ENCODE measurements at places on chromosomes 4 and X. TPM values are rescaled to one million over a fixed set of nuclear protein-coding genes. Genes with fewer than 3 reads are reported as not detected.

Gene SPARCL1
- 1,766 TPM for total RNA-seq

Gene AWAT1
- total RNA-seq: not detected

DNA sequence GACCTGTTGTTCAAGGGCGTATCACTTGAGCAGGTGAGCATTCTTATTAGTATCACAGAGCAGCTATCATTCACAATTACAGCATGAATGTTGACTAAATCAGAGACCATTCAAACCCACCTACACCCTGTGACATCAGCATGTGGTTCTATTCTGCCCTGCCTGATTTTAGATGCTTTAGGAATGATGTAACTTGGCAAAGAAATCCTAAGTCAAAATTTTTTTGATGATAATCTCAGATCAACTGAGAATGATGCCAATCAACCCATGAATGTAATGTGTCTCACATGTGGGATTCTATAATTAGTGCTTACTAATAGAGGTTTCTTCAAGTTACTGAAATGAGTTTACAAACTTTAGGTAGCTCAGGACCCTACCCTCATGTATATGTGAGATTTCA is 13.4 kb upstream of the CHIC2 start:
- no peak overlapping the region for H3K27ac ChIP-seq
- DNase-seq: no peak
- no peaks in the 10 kb centered on the region for H3K36me3 ChIP-seq
- no peaks in the 10 kb centered on the region for H3K27me3 ChIP-seq
- no peaks in the 10 kb centered on the region for H3K4me1 ChIP-seq
- H3K4me3 ChIP-seq: no peak overlapping the region

DNA sequence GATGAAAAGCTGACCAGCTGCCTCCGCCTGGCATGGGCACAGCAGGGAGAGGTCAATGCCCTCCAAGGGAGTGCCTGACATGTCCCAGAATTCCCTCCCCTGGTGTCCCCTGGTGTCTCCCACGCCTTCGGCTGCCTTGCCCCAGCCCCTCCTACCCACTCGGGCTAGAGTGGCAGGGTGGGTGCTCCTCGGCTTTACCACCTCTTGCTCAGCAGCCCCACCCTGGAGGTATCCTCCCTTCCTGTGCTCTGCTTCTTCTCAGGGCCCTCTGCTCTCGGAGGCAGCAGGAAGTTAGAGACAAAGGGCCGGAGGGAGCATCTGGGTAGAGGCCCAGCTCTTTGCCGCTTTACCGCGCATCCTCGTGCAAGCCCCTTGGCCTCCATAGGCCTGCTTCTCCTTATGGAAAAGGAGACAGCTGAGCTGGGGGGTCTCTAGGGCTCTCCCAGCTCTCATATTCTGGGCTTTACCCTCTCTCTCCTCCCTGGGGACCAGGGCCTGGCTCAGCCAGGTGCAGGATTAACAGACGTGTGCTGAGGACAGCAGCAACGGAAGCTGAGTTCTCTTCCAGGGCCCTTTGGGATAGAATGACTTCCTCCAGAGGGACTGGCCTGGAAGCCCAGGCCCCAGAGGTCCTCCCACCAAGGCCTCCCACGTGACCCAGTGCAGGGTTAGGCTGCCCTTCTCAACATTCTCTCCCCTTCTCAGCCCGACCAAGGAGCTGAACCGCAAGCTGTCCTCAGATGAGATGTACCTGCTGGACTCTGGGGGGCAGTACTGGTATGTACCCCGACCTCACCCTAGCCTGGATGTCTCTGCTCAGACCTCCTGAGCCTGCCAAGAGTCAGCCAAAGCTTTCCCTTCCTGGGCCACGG is 17.2 kb downstream of the XPNPEP2 start:
- H3K27me3 ChIP-seq: no peaks in the 10 kb centered on the region
- H3K4me3 ChIP-seq: no peak overlapping the region
- no peaks in the 10 kb centered on the region for H3K4me1 ChIP-seq
- H3K36me3 ChIP-seq: no peaks in the 10 kb centered on the region
- no peak overlapping the region for H3K27ac ChIP-seq

DNA sequence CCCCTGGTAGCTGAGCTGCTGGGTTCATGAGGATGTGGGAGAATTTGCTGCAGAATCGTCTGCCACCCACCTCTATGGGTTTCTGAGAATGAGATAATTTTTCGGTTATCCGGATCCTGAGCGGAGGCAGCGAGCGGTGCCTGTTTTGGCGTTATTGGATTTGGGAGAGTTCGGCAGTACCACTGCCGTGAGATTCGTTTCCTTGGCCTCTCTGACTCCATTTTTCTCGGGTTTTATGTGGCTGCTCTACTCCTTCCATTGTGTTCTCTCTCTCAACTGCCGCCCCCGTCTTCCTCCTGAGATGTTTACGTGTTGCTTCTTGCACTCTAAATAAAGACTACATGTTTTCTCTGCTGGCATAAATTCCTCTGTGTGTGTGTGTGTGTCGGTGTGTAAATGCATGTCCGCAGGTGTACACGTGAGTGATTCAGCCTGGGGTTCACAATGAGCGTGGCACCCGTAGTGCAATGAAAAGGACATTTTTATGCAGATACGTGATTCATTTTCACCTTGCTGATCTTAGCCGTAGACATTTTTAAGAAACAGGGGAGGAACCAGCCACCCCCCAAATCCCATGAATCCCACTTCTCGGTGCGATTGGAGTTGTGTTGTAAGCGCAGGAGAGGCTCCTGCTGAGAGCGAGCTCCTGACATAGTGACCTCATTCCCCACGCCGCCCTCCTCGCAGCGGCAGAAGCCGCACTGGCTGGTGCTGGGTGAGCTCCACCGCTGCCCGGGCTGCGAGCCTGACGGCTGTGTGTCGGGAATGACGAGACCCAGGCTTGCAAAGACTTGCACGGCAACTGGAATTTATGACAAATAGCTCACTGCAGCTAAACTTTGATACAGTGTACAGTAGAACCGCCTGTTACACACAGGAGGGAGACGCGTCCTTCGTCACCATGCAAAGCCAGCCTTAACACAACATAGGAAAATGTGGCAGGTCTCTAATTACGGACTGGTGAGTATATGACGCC is 82.2 kb downstream of the STOX2 start:
- H3K4me3 ChIP-seq: peak overlapping the region; percentile 44
- peaks cover 31% of the 10 kb centered on the region for H3K4me1 ChIP-seq
- peak overlapping the region; percentile 83 for H3K27ac ChIP-seq
- H3K36me3 ChIP-seq: no peaks in the 10 kb centered on the region
- no peaks in the 10 kb centered on the region for H3K27me3 ChIP-seq

DNA sequence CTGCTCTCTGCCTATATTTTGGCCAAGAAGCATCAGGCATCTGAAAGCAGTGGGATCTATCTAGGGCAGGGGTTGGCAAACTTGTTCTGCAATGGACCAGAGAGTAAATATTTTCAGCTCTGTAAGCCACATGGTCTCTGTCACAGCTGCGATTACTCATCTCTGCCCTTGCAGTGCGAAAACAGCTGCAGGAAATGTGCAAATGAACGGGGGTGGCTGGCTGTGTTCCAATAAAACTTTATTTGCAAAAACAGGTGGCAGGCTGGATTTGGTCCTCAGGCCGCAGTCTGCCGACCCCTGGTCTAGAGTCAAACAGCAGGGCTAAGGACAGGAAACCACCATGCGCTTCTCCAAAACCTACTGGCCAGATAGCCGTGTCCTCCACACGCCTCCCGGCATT is 48.6 kb downstream of the ACOX3 start:
- H3K4me1 ChIP-seq: peaks cover 37% of the 10 kb centered on the region
- peak; percentile 93 for DNase-seq
- H3K4me3 ChIP-seq: no peak overlapping the region

GRCh38 chr4:102678695-102679335 is 82.0 kb downstream of the MANBA start:
- H3K4me1 ChIP-seq: peaks cover 6% of the 10 kb centered on the region
- no peaks in the 10 kb centered on the region for H3K27me3 ChIP-seq
- H3K36me3 ChIP-seq: no peaks in the 10 kb centered on the region
- no peak overlapping the region for H3K4me3 ChIP-seq
- H3K27ac ChIP-seq: no peak overlapping the region

Measured in esophagus muscularis mucosa (tissue), 4 donors.